ENCODE measurements at places on chromosomes 5 and 9.
A peak's percentile ranks its signal among the peaks of the same experiment; 100 is the strongest.

GRCh38 chr9:136222906-136223285, 18.0 kb upstream of the LHX3 start:
- no peak for DNase-seq

DNA sequence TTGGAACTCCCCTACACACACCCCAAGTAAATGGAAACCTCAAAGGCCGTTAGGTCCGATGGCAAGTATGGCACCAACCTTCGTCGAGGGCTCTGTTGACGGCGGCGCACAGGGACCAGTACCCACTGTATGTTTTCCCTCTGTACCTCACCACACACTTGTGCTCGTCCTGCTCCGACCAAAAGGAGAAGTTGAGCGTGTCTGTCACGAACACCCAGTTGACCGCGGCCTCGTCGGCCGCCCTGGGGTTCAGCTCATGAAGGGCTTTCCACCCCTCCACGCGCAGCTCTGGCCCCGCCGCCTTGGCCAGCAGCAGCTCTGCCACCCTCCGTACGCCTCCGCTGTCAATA, 24.0 kb downstream of the HNRNPK start:
- DNase-seq: no peak

GRCh38 chr5:74372051-74372450, 268.5 kb downstream of the ENC1 start:
- DNase-seq: no peak

DNA sequence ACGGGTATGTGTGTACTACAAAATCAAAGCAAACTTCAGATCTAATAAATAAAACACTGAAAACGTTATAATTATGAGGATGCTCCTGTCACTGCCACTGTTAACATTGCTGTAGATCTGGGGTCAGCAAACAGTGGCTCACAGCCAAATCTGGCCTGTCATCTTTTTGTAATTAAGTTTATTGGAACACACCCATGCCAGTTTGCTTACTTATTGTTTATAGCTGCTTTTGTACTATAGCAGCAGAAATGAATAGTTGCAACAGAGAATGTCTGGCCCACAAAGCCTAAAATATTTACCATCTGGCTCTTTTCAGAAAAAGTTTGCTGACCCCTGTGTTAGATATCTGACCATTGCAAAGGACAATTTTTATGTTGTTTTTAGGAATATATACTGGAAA, 32.1 kb downstream of the PRRC1 start:
- no peak for DNase-seq

- no peak for DNase-seq
Measured at GRCh38 chr9:23683611-23684061, 142.4 kb downstream of the ELAVL2 start.

GRCh38 chr9:12178634-12179033, 514.6 kb upstream of the TYRP1 start:
- DNase-seq: no peak

DNA sequence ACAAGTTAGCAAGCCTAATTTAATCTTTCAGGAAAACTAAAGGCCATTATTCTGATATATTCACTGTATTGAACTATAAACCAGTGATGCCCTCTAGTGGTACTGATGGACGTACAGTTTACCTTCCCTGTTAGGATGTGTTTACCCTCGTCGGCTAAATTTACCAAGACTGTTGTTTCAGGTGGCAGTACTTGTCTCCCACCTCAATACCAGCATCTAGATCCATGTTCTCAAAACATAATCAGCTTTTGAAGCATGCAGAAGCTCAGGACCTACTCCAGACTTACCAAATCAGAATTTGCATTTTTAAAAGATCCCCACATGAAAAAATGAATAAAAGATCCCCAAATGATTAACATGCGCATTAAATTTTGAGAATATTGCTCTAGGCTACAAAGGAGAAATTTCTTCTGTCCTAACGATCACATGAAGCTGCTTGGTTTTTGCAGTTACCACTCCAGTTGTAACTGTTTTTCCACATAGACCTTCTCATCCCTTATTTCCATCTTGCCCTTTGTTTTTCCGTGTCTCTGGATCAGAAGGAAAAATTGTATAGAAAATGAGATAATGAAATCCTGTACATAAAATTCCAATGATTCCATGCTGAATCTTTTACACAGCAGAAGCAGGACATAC, 3.2 kb upstream of the BAAT start:
- peak; percentile 27 for DNase-seq

DNA sequence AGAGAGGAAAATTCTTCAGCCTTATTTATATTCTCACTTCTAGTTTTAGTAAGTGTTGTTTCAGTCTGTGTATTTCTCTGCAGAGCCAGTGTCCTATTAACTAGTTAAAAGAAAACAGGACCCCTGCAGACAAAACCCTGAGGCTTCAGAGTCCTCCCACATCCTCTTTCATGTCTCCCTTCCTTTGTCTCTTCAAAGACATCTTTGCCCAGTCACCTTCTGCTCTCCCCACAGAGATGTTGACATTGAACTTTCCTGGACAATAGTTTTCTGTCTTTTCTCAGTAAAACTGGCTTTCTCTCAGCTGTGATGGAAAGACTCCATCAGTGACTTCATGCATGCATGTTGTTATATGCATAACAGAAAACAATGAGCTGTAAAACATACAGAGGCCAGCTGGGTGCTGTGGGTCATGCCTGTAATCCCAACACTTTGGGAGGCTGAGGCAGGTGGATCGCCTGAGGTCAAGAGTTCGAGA, 20.2 kb downstream of the GRAMD2B start:
- no peak for DNase-seq

- no peak for DNase-seq
Measured at GRCh38 chr9:83385317-83385716, 152.9 kb downstream of the FRMD3 start.

- no peak for DNase-seq
Measured at GRCh38 chr9:70083429-70083828, 39.8 kb downstream of the MAMDC2 start.

DNA sequence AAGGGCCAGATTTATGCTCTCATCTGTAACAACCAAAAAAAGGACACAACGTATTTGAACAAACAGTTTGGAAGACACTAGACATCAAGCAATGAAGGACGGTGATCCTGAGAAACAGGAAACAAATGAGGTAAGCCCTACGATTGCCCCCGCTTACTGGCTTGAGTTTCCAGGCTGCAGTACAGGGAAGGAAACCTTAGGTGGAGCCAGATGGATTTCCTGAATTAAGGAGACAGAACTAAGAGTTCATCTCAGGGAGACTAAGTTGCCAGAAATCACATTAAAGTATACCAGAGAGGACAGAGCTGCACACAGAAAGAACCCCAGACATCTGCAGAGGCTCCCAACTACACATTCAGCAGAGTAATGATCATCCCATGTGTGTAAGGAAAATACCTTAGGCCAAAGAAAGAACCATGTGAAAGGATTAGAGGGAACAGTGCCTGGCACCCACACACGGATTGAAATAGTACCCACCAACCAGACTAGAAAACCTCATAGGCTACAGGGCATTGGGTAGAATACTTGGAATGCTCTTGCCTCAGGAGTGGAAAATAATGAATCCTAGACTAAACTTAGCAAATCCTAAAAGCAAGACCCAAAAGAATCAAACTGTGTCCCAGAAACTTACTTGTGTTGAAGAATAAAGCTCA, 99.3 kb upstream of the NIPBL start:
- DNase-seq: no peak

DNA sequence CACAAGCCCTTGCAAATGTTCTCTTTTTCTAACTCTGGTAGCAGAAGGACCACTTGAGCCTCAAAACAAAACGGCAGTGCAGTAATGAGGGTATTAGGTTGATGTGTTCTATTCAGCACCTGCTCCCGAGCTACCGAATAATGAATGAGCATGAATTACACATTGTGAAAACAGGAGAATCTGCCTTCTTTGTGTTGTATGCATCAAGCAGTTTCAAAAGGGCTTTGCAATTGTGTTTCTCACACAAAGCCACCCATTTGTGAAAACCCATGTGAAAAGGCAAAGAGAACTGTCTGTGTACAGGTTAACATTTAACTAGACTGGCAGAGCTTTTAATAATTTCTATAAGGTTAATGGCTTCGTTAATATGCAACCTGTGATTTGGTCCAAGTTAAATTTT, 97.8 kb downstream of the STK32A start:
- no peak for DNase-seq

DNA sequence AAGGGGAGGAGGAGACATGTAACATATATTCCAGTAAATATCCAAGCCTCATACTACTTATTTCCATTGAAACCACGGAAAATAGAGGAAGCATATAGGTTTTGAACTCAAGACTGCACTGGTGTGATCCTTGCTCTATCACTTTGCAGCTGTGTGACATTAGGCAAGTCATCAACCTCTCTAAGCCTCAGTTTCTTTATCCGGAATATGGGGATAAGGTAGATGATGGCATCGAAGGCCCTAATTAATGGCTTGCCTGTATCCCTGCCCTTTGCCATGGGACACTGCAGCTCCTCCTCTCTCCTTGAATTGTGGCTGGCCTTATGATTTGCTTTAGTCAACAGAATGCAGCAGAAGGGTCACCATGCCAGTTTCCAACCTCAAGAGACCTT, 6.9 kb downstream of the SHB start:
- DNase-seq: no peak

- no peak for DNase-seq
Measured at GRCh38 chr9:92807757-92808725, 43.4 kb upstream of the BICD2 start.

DNA sequence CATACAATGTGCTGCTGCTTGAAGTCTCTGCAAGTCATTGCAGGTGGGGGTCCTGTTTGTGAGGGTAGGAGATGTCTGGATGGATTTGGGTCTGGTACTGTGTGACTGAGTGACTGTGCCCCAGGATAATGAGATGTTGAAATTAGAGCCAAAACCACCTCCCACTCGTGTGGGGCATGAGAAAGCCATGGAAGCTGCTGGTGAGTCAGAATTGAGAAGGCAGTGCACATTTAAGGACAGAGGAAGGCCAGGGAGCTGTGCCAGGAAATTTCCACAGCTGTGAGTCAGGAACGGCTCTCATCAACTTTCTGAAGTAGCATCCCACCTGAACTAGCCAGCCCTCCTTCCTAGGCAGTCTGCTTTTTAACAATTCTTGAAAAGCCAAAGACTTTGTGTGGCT, 229.8 kb downstream of the DRD1 start:
- no peak for DNase-seq

GRCh38 chr5:172542651-172543131, 88.4 kb upstream of the SH3PXD2B start:
- no peak for DNase-seq

GRCh38 chr9:17942498-17942897, 363.6 kb downstream of the SH3GL2 start:
- no peak for DNase-seq

Data from AML-193 (cell line).